Inflammatory macrophage treated with lipopolysaccharide for 1 hour (primary cell): ENCODE measurements at places on chromosomes 12 and 14.

GRCh38 chr14:65321370-65321875 lies 91.1 kb upstream of the FUT8 start:
- DNase-seq = peak; percentile 11

DNA sequence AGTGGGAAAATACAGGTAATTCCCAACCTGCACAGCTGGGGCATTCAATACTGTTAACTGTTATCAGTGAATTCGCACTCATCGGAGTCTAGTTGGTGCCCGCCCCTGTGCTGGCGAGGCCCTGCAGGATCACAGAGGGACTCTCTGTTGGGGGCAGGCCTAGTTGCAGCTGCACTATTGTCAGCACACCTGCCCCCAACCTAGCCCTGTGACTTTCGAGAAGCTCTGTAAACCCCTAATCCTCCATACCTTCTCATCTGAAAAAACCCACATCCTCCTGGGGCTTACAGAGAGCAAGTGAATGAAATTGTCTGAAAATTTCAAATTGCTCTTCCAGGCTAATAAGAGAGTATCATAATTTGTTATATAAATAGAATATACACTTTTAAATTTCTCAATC lies 132.2 kb upstream of the NUDT4 start:
- no peak for DNase-seq

DNA sequence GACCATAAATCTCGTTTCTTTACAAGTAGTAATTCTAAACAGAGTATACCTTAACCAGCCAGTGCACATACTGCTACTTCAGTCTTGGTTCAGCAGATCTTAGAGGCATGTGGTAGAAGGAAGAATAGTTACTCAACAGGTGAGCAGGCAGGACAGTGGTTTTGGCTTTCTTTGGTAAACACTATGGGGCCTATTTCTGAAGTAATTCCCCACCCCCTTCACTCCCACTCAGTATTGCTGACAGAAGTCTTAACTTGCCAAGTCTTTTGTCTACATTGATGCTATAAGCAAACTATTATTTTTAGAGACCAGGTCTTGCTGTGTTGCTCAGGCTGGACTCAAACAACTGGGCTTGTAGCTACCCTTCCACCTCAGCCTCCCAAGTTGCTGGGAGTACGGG lies 68.5 kb downstream of the FBXO34 start:
- DNase-seq = no peak

DNA sequence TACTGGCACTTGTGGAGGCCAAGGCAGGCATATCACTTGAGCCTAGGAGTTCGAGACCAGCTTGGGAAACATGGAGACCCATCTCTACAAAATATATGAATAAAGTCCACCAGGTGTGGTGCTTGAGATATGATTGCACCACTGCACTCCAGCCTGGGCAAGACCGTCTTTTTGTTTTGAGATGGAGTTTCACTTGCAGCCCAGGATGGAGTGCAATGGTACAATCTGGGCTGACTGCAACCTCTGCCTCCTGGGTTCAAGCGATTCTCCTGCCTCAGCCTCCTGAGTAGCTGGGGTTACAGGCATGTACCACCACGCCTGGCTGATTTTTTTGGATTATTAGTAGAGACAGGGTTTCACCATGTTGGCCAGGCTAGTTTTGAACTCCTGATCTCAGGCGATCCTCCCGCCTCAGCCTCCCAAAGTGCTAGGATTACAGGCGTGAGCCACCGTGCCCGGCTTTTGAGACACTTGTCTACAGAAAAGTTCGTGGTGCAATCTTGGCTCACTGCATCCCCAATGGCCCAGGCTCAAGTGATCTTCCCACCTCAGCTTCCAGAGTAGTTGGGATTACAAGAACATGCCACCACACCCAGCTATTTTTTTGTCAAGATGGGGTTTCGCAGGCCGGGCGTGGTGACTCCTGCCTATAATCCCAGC lies 16.3 kb upstream of the ATP5F1B start:
- no peak for DNase-seq

- no peak for DNase-seq
Measured at GRCh38 chr14:20386276-20386855, 26.9 kb downstream of the TEP1 start.

DNA sequence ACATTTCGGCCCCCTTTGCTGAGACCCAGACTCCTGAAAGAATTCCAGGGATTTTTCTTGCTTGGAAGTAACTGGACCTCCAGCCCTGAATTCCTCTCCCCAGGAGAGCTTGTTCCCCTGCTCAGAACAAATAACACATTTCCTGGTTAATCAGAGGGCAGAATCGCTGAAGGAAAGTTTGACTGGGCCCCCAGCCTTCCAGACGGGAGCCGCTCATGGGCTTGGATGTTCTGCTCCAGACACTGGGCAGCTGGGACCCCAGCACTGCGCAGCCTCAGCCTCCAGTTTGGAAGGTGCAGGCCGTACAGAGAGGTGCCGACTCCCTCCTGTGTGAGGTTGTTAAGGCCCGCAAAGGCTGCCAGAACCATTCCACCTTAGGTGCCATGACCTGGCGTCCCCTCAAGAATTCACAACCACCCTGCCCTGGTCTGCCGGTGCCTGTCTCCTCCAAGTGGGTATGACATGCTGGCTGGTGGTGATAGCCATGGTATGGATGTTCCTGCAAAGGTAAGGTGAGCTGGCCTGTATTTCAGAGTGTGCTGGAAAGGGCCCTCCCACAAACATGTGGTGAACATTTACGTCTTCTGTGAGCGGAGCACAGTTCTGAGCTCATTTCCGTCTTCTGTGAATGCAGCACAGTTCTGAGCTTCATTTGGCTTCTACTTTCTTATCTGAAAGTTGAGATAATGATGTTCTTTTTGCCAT lies 5.1 kb upstream of the LTBP2 start:
- no peak for DNase-seq

GRCh38 chr12:3700861-3701260 lies 52.0 kb downstream of the CRACR2A start:
- no peak for DNase-seq
